Lung microvascular endothelial cell (primary cell): ENCODE measurements at places on chromosomes 12 and 14.

- no peak for DNase-seq
Measured at GRCh38 chr12:83700838-83701237, 1014.1 kb downstream of the TMTC2 start.

GRCh38 chr12:2834581-2835491, at the start of gene NRIP2:
NRIP2 (minus strand) TSS chr12:2835035; CDS start chr12:2834983, 52 bp downstream.
- DNase-seq = peak; percentile 46

DNA sequence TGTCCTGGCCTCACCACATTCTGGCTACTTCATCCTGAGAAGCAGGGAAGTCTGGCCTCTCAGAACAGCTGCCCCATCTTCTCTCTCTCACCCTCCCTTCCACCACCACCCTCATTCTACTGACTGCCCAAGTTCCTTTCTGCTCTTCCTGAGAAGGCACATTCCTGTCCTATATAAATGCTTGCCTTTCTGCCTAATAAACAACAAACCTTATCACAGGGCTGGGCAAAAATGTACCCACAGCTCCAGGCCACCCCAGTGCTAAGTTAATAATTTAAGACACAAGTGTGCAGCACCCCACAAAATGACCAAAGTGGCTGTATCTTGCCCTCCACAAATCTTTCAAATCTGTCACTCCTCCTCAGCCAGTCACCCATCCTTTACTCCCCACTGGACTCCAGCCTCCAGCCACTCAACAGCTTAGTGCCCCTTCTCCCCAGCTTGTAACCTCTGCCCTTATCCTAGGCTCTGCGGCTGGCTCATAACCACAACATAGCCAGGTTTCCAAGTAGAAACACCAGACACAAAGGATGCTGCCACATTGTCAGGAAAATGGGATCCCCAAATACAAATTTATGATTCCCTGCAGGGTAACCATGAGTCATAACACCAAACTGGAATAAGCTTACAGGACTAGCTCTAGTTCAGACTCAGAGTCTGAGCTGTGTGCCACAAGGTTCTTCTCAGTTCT, 15.0 kb downstream of the OXA1L start:
- DNase-seq = no peak

DNA sequence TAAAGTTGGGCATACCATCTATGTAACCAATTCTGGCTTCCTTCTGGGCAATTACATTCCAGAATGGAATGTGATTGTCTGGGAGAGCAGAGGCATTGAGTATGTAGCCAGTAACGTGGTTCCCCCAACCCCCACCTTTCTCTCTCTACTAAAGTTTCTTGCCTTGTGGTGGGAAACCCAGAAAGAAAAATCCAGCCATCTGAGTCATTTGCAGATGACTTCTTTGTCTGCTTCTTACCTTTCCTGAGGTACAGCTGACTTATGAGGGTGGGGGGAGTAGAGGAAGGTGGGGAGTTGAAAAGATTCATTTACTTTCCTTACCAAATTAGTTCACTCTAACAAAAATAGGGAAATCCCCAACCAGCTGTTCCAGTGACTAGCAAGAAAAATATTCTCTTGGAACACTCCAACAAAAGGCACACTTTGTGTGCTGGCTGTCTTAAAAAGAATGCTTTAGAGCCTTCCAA, 112.1 kb upstream of the FRMD6 start:
- no peak for DNase-seq

GRCh38 chr12:49959685-49960473, 1.8 kb upstream of the AQP5 start:
- DNase-seq = peak; percentile 58

- DNase-seq = no peak
Measured at GRCh38 chr12:112352921-112353320, 29.3 kb downstream of the HECTD4 start.

- DNase-seq = no peak
Measured at GRCh38 chr14:72607386-72608130, 286.3 kb downstream of the DPF3 start.

DNA sequence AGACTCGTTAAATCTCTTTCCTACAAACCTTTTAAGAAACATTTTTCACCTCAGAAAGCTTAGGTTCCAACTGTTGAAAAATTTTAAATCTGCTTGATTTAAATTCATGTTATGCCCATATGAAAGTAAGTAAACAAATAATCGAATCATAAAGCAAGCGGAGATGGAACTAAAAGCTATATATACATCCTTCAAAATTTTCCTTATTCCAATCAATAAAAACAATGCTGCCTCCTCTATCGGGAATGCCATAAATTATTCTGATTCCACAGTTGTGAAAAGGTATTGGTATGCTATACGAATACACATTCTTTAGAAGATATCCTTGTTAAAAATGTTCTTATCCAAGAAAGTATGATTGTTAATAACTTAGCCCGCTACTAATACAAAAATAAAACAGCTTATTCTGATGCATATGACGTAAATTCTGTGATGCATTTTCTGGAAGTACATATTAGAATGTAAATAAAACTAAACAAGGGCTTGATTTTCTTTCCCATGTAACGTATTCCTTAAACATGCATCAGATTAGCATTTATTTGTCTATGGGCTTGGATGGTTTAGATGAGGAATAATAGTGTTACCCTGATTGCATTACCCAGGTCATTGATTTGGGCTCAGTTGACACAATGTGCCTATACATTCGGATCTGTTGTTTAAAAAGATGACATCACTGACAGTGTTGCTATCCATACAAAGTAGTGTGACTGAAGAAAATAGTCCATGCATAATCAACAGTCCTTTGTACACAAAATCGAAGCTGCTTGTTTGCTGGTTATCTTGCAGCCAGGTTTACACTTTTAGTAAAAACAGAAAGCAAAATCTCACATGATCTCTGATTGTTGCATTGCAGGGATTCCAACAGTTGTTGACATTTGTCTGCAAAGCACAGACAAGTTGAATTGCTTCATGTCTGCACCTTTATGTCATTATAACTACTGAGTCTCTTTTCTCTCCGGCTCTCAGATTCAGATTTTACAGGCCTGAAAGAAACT, 656 bp upstream of the DTD2 start:
- DNase-seq = peak; percentile 15

GRCh38 chr14:69355607-69356281, 42.4 kb downstream of the ERH start:
- peak; percentile 36 for DNase-seq

DNA sequence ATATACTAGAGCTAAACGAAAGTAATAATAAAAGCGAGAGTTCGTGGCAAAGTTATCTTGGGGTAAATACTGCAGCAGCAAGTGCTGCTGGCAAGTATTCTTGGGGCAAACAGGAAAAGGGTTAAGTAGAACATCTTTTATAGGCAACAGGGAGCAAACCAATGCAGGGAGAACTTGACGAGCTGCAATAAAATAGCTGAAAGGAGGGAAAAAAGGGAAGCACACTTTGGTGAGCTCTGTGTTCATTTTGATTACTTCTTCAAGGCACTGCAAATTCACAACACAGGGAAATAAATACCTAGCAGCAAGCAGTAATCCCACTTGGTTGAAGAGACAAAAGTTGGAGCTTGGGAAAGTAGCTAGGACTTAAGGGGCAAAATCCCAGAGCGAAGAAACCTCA, 42.3 kb upstream of the TTC7B start:
- DNase-seq = no peak

- no peak for DNase-seq
Measured at GRCh38 chr12:102680304-102680703, 199.9 kb upstream of the IGF1 start.

- DNase-seq = no peak
Measured at GRCh38 chr12:24387381-24387780, 437.9 kb upstream of the SOX5 start.

DNA sequence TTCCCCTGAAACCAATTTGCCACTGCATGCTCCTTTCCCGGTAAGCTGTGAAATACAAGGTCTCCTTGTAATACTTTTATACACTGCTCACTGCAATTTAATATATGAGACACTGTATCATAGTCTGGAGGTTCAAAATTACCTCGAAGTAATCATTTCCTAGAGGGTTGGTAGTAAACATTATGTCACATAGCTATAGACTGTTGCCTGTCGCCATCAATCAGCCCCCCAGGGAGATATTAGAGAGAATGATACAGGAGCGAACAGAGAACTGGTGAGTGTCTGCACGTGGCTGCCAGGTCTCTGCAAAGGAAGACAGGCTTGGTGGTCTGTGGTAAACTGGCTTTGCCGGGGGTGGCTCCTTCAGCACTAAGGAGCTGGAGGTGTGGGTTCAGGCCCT, 165.5 kb upstream of the WSCD2 start:
- DNase-seq = no peak

DNA sequence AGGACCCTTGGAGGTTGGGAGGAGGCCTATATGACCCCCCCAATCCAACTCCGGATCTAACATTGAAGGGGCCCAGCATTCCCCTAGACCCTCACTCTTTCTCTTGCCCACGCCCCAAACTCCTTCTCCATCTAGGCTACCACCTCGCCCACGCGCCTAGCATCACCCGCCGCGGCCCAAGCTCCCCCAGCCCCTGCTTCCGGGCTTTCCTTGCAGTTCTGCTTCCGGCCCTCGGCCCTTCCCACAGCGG, 445 bp downstream of the CERS5 start:
- DNase-seq = no peak

GRCh38 chr14:100147181-100147631, 12.2 kb downstream of the DEGS2 start:
- DNase-seq = no peak

GRCh38 chr14:72366619-72367018, 434.4 kb downstream of the RGS6 start:
- no peak for DNase-seq

DNA sequence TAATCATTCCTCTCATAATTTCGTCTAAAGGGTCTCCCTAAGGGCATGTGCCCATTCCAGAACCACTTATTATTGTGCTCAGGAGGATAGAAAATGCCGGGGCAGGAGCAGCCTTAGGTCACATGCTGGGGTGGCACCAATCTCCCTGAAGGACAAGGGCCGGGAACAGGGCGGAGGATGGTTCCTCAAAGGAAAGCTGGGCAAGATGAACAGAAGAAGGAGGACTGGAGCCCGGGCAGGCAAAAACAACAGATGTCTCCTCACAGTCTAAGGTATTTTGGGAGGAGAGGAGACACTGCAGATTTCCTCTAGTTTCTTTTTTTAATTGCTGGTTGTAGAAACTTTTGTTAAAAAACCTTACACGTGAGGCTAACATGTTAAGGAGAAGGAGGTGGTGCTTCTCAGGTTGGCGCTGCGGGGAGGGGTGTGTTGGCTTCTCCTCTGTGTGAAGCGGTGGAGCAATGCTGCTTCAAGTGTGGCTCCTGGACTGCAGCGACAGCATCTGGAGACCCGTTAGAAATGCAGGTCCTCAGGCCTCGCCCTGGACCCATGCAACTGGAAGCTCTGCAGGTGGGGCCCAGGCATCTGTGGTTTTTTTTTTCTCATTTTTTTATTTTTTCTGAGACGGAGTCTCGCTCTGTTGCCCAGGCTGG, 164.8 kb downstream of the AACS start:
- DNase-seq = no peak

DNA sequence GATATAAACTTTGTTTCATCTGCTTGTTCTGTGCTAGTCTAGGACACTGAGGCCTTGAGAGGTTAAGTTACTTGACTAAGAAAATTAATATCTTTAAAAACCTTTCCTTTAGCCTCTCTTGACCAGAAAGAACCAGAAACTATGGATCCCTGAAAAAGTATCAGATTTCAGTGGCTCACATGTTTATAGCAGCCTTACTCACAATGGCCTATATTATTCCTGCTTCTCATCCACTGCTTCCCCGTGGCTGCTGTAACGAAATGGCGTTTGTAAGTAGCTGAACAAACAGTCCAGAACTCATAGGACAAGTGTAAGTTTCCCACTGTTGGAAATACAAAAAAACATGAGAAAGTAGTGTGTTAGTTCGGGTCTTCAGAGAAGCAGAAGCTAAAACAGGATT, 3.2 kb upstream of the PYGL start:
- DNase-seq = no peak

GRCh38 chr14:102805371-102805891, 28.2 kb downstream of the TRAF3 start:
- peak; percentile 45 for DNase-seq

DNA sequence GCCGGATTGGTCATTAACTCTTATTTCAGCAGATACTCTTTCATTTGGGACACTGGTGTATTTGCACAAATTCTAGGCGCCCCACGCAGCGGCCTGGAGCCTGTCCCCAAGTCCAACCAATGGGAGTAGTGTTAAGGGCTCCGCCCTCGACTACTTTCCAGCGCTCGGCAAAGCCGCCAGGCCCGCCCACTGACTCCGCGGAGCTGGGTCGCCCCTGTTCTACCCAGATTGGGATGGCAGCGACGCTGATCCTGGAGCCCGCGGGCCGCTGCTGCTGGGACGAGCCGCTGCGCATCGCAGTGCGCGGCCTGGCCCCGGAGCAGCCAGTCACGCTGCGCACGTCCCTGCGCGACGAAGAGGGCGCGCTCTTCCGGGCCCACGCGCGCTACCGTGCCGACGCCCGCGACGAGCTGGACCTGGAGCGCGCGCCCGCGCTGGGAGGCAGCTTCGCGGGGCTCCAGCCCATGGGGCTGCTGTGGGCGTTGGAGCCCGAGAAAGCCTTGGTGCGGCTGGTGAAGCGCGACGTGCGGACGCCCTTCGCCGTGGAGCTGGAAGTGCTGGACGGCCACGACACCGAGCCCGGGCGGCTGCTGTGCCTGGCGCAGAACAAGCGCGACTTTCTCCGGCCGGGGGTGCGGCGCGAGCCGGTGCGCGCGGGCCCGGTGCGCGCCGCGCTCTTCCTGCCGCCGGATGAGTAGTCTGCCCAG, at the start of gene ACOT6:
TSS of gene ACOT6 (plus strand) at position 179 of the 707 bp plus-strand sequence. CDS start at position 234, 55 bp downstream.
- DNase-seq = peak; percentile 67
